ENCODE measurements at places on chromosomes 16 and 17. TPM values are rescaled to one million over a fixed set of nuclear protein-coding genes. Genes with fewer than 3 reads are reported as not detected.

The SLC12A3 gene
- total RNA-seq: not detected

GRCh38 chr17:81018044-81018802, 16.7 kb upstream of the BAIAP2 start:
- peak; percentile 43 for DNase-seq

DNA sequence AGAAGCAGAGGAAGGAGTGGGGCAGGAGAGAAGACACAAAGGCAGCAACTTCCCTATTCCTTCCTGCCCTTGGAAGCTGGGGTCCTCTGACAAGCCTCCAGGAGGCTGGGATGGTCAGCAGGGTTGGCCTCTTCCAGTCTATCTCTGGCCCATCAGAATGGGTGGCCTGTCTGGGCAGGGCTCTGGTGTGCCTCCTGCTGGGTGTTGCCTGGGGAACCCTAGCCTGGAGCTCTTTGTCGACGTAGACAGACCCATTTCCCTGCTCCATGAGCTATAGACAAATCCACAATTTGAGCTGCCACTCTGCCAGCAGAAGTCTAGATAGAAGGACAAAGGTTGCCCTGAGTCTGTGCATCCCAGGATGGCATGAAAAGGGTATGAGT, 11.4 kb downstream of the IGFBP4 start:
- DNase-seq: peak; percentile 49

The MEFV gene
- total RNA-seq: 0.88 TPM

The CFDP1 gene
- 27.7 TPM for total RNA-seq

- no peak for DNase-seq
These were observed 26.7 kb downstream of the PLD6 start for GRCh38 chr17:17179371-17179827.

The SOCS1 gene
- 0.91 TPM for total RNA-seq

GRCh38 chr17:59353106-59353854, 21.8 kb downstream of the YPEL2 start:
- no peak for DNase-seq

DNA sequence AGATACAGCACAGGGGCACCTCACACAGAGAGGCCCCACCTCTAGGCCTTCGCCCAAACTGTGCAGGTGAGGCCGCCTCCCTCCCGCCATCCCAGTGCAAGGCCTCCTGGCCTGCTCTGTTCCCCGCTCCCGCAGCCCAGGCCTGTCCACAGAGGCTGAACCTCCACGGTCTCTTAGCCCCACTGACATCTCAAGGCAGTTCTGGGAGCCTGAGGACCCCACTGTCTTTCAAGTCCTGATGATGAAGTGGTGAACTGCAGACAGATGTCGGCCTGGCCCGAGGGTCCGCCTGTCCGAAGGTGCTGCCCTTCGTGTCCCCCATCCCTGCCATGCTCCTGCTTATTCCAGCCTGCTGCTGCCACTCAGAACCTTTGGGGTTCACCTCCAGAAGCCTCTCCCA, 32.3 kb downstream of the ENGASE start:
- no peak for DNase-seq

The MRTFB gene
- total RNA-seq: 18.5 TPM

DNA sequence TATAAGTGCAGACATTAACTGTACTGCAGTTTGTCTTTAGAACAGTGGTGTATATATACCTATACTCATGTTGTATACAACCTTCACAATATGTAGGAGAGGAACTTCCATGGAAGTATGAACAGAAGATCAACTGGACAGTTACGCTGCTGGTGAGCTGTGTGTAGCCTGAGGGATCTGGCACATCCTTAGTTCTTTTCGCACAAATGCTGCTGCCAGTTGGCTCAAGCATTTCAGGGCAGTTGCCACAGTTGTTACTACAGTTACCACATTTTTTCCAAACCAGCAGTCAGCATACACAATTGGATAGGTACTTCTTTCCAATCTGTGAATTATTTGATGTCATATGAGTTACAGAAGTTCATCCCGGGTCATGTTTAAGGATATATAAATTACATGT, 539.6 kb upstream of the HSBP1 start:
- no peak for DNase-seq

DNA sequence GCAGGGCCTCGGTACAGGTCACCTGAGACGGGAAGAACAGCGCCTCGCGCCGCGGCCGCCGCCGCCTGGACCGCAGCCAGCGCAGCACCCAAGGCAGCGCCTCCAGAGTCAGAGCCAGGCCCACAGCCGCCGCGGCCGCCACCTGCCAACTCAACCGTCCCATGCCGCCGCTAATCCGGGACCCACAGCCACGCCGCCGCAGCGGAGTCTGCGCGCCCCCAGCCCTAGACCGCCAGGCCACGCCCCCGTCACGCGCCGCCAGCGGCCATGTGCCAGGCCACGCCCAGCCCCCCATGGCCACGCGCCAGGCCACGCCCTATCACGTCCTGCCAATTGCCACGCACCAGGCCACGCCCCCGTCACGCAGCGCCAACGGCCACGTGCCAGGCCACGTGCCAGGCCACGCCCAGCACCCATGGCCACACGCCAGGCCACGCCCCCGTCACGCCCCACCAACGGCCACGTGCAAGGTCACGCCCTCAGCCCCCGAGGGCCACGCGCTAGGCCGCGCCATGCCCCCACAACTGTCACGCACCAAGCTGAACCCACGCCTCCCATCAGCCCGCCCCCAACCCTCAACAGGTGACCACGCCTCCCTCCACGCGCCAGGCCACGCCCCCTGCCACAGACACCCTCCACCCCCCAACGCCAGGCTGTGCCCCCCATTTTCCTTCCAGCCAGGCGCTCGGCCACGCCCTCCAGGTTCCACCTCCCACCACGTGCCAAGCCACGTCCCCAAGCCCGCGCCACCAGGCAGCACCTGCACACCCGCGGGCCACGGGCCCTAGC, at the start of gene PLD6:
Gene PLD6, minus strand, starts transcription at position 210 of the 789 bp plus-strand sequence. Its CDS starts 47 bp downstream, at position 163.
- peak; percentile 95 for DNase-seq

The UNC13D gene
- 10.8 TPM for total RNA-seq

GRCh38 chr16:86029131-86029741, 130.3 kb downstream of the IRF8 start:
- no peak for DNase-seq

The TRPV2 gene
- total RNA-seq: 3.1 TPM

DNA sequence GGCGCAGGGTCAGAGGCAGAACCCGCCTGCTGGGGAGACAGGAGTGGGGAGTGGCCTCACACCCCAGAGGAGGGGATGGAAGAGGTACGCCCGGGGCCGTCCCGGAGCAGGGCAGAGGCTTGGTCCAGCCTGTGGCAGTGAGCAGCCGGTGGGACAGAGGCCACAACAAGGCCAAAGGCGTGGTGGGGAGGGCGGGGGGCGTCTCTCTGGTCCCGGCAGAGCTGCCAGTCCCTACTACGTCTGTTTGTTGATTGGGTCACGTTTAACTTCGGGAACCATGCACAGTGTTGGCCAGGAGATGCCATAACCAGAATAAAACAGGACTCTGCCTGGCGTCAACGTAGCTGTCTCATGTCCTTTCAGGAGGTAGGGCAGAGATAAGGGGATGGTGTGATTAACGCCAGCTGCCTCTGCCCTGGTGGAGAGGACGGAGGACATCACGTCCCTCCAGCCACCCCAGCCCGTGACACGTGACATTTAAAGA, 192.8 kb downstream of the BANP start:
- DNase-seq: no peak

DNA sequence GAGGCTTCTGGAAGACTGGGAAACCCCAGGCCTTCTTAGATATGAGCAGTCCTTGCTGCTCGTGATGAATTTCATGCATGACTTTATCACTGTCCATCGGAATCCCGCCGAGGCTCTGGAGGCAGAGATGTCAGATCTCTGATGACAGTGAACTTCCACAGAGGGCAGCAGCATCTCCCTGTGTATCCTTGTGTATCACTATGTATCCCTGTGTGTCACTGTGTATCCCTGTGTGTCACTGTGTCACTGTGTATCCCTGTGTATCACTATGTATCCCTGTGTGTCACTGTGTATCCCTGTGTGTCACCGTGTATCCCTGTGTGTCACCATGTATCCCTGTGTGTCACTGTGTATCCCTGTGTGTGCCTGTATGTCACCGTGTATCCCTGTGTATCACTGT, 160.2 kb upstream of the CHMP6 start:
- no peak for DNase-seq

The ZP2 gene
- not detected for total RNA-seq

DNA sequence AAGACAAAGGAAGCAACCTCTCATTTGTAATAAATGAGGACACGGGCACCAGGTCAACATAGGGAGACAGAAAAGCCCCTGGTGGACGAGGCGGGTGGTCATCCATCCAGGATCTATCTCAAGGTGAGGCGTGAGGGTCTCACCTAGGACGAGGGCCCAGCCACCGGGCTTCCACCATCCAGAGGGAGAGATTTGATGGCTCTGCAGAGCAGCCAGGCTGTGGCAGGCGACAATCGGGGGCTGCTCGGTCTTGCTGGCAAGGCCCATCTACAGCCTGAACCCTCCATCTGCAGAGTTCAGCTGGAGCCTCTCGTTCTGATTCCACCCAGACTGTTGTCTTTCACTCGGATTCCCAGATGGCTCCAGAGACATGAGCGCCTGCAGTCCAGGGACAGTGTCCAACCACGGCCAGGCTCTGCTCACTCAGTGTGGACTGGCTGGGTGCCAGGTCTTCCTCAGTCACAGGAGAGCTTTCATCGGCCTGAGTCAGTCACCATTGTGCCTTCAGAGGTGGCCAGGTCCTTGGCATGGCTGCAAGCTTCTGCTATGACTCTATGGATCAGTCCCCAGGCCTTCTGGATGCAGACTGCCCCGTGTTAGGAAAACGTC, 5.9 kb downstream of the LITAFD start:
- peak; percentile 69 for DNase-seq

DNA sequence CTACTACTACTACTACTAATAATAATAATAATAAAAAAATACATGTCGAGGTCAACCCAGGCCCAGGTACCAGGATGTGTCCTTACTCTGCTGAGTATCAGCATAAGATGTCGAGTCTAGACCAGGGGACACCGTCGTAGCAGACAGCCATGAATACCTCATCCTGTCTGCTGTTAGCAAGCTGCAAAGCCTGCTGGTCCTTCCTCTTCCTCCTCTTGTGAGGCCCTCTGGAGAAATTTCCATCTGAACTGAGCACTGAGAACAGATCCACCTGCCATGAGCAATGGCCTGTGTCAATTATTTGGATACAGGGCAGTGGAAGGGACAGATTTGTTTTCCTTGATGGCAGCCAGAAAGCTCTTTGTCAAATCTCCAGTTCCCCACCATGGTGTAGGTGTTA, 168.5 kb downstream of the XYLT1 start:
- DNase-seq: no peak

Data from left lobe of liver (tissue), 2 donors.